ENCODE measurements at places on chromosomes 13 and 19.

DNA sequence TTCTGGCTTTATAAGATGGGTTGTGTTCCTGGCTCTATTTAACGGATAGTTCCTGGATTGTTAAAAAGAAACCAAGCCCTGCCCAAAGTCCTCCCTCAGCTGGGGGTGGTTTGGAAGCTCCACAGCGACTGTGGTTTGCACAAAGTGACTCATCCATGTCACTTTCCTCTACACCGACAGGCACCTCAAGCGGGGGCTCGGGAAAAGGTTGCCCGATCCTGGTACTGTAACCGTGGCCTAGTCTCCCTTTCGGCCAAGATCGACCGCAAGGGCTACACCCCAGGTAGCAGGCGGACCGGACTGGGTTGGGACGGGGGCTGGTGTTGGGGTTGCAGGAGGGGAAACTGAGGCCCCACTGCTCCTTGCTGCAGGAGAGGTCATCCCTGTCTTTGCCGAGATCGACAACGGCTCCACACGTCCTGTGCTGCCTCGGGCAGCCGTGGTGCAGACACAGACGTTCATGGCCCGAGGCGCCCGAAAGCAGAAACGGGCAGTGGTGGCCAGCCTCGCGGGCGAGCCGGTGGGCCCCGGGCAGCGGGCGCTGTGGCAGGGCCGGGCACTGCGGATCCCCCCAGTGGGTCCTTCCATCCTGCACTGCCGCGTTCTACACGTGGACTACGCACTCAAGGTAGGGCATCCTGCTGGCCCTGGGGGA, 1.6 kb downstream of the ARRDC2 start:
- no peak for DNase-seq

DNA sequence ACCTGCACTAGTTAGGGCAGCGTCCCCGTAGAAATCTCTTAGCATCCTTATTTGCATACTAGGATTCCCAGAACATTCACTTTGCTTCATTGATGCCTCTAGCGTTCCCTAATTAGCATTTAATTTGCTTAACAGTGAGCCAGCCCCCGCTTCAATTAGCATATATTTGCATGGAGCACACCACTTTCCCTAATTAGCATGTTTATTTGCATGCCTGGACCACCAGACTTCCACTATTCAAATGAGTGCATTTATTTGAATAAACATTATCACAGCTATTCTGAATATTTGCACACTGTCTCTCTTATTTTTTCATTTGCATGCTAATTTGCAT, 69.6 kb downstream of the RYR1 start:
- no peak for DNase-seq

DNA sequence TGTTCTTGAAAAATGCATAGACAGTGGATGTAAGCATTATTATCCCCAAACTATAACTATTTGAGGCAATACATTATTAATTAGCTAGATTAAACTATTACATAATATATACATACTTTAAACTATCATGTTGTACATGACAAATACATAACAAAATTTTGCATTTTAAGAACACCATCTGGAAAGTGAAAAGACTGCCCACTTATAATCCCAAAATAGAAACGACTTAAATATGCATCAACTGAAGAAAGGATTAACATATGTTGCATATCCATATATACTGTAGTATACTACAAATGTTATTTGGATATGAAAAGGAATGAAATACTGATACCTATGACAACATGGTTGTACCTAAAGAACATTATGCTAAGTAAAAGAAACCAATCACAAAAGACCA, 700.8 kb upstream of the SPRY2 start:
- no peak for DNase-seq

DNA sequence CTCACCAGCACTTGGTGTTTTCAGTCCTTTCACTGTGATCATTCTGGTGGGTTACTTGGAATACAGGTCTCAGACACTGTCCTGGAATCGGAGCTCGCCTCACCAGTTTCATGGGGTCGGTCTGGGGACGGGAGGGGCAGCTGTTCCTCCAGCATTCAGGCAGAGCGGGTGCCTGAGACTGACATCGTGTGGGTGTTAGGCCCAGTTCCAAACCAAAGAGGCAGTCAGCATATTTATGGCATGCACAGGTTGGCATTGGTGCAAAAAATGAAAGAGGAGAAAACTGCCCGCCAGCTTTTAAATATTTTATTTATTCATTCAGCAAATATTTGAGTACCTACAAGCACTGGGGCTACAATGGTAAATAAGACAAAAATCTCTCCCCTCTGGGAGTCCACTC, 20.1 kb downstream of the PLEKHF1 start:
- DNase-seq = no peak

DNA sequence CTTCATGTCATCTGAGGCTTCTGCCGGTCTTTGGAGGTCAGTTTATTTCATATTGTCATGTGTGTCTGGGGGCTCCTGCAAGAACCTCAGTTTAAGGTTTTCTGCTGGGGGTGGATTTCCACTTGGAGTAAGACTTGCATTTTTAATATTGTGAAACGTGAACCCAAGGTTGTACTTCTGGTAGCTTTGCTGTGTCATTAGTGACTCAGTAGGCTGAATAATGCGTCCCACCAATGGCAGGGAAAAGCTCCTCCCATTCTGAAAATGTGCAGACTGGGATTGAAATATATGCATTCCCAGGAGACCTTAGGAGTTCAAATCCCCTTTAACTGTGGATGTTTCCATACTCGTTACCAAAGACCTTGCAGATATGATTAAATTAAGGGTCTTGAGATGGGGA, 46.2 kb downstream of the ING1 start:
- DNase-seq = no peak

DNA sequence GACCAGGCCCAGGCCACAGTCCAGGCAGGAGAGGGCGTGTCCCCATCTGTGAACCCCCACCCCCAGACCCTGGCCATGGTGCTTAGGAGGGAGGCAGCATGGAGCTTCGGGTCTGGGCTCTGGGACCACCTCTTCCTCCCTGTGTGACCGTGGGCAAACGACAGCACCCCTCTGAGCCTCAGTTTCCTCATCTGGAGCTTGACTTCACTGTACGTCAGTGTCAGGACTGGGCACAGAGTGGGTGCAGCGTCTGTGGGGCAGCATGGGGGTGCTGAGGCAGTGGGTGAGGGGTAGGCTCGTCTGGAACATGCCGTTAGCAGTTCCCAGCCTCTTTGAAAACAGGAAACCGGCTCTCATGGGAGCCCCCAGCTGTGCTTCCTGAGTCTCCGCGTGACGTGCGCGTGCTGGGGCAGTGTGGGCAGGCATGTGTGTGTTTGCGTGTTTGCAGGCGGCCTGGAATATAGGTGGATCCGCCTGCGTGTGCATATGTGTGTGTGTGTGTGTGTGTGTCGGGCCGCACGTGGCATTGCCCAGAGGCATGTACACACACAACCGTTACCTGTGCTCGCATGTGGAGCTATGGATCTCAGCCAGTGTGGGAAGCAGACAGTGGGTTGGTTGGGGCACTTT, 15.8 kb downstream of the ARRDC2 start:
- peak; percentile 57 for DNase-seq

GRCh38 chr13:113638806-113639205, 19.2 kb downstream of the ATP4B start:
- no peak for DNase-seq

GRCh38 chr19:46299695-46300094, 2.9 kb downstream of the HIF3A start:
- no peak for DNase-seq

DNA sequence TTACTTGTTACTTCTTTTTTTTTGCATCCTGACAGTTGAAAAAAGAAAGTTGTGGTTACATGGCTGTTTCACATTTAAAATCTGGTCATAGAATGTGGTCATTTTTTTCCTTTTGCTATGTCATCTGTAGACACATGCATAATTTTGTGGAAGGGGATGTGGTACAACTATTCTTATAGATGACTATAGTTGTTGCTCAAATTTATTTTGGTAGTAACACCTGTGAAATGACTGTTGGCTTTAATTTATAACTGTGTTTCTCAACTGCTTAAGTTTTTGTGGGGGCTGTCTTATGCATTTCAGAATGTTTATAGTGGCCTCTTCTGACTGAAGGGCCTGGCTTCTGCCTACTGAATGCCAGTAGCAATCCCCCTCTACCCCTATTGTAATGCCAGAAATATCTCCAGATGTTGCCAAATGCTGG, 130.5 kb downstream of the PAN3 start:
- DNase-seq = no peak

DNA sequence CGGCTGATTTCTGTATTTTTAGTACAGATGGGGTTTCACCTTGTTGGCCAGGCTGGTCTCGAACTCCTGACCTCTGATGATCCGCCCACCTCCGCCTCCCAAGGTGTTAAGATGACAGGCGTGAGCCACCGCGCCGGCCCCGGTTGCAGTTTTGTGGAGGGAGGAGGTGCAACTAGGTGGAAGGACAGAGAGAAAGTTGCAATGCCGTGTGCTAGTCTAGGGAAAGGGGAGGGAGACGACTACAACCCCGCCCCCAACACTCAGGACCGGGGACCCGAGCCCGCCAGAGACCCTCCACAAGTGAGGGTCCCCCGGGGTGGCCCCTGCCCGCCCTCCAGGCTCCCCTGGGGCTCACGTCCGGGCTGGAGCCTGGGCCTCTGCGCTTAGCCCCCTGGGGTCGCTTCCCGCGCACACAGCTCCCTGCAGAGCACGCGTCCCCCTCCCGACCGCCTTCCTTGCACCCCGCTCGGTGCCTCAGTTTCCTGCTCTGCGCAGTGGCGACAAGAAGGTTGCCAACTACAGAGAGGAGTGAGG, 1.2 kb upstream of the ARID3A start:
- DNase-seq = no peak

GRCh38 chr19:46927106-46927505, 66.3 kb downstream of the ARHGAP35 start:
- DNase-seq = no peak

- DNase-seq = no peak
Observed at GRCh38 chr13:52862358-52863206, 14.1 kb upstream of the PCDH8 start.

- DNase-seq = peak; percentile 96
Observed at GRCh38 chr19:1275260-1275975, at the start of gene FAM174C. TSS of gene FAM174C (plus strand) at chr19:1275530. CDS start at chr19:1275550, 20 bp downstream.

- no peak for DNase-seq
Observed at GRCh38 chr13:44303681-44304432, 69.8 kb upstream of the SERP2 start.
